ENCODE measurements at places on chromosomes 16 and 17. TPM values are rescaled to one million over a fixed set of nuclear protein-coding genes. Genes with fewer than 3 reads are reported as not detected.

GRCh38 chr17:45893725-45894021 is 681 bp upstream of the MAPT start:
- no peak for DNase-seq

- no peak for DNase-seq
Observed at GRCh38 chr17:50375858-50376538, 3.0 kb downstream of the EME1 start.

DNA sequence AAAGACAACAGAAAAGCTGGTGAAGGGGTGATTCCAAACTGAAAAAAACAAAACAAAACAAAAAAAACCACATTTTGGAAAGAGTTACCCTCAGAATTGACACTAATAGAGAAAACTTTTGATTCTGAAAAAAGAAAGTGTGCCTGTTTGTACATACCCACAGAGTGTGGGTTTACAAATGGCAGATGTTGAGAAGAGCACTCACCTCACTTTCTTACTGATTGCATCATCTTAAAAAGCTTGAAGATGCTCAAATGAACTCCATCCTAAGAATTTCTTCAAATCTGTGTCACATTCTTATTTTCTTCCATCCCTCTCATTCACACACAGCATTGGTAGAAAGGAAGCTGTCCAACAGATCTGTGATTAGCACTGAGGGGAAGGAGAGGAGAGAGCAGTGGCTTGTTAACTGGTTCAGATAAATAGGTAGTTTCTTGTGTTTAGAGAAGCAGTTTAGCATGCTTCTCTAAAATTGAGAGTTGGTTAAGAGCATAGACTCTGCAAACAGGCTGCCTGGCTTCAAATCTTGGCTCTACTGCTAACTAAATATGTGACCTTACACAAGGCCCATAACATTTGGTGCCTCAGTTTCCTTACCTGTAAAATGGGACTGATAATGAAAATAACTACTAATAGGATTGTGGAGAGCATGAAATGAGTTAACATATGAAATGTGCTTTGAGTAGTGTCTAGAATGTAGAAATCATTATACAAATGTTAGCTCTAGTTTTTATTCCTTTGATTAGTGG is 6.9 kb downstream of the GNAO1 start:
- no peak for DNase-seq

DNA sequence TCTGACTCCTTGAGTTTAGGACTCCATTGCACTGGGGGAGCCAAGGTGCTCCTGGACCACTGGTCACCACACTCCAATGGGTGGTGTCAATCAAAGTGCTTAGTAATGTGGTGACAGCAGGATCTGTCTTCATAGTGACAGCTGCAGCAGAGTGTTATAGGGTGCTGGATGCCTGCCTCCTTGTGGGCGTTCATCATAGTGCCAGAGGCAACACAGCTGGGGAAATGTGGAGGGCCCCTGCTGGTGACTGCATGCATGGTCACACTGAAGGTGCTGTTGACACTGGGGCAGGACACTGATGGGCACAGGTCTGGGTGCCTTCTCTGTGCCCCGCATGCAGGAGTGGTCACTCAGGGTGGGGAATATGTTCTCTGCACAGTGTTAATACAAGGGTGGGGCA is 177.5 kb upstream of the CDH8 start:
- DNase-seq, result no peak

- no peak for DNase-seq
Observed at GRCh38 chr17:76599694-76600460, 14.2 kb upstream of the ST6GALNAC2 start.

DNA sequence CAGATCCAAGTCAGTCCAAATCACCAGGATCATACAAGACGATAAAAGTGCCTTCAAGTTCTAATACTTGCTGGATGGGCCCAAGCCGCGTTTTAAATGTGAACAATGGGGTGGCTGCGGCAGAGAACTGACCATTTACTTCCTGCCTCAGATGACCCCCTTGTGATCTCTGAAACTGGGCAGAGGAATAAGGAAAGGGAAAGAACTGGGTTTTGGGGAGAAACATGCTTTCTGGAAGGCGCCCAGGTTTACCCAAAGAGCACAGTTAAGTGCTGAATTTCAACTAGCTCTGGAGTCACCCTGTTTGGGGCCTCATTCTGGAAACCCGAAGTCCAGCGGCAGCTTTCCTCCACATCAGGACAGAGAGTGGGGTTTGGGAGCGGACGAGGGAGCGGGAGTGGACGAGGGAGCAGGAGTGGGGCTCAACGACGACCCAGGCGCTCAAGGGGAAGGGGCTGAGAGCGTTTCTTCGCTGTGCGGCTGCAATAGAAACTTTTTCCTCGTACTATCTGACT is 1.6 kb downstream of the FAM20A start:
- peak; percentile 83 for DNase-seq

DNA sequence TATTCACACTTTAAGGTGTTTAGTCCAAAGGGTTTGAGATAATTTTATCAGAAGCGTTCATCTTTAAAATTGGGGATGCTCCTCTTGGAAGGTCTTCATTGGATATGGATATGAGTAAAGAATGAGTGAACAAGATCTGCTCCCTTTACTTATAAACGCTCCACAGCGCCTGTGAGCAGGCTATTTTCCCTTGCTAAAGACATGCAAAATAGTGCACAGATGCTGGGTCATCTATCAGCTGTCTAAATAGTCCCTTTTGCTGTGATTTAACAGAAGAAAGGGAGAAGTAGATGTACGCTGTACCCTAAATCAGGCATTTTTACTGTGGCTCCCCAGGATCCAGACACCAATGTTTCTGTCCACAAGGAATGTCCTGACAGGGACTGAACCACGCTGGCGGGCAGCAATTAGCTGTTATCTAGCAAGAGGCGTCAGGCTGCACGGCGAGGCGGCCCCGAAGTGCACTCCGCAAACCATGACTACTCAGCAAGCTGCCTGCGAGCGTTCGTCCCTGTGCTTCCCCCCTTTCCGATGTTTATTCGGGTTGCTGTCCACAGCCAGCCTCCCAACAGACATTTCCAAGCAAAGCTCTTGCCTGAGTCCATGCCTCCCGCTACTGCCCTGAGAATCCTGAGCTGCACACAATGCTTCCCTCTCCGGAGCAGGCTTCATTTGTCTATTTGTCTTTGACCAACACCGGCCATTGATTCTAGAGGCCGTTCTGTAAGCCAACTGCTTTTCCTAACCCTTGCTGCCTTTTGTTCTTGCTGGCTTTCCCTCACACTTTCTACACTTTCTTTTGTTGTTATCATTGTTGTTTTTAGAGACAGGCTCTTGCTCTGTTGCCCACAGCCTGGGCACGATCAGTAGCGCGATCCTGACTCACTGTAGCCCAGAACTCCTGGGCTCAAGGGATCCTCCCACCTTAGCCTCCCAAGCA is 55.7 kb upstream of the CNEP1R1 start:
- no peak for DNase-seq

The CHD9 gene
- total RNA-seq, result 83.6 TPM

Measured in osteoblast (primary cell).